CD4-positive, alpha-beta T cell treated with Interferon gamma for 1 hour (primary cell): ENCODE measurements at places on chromosomes 2 and 18.
A peak's percentile ranks its signal among the peaks of the same experiment; 100 is the strongest.

DNA sequence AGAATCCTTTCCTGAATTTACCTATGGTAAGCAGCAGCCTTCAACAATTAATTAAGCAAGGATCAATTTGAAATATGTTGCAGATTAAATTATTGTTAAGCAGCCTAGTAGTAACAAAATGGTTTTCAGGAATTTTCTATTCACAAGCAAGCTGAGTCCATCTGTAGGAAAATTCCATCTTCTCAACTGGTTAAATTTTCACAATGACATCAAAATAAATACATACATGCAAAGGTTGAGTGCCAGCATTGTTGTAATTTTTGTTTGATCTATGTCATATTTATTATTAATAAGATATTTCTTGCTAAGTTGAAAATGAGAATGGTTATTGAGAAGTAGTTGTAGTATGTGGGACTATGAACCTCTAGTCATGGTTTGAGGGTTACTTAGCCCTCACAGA, 15.3 kb upstream of the TFPI start:
- no peak for DNase-seq

DNA sequence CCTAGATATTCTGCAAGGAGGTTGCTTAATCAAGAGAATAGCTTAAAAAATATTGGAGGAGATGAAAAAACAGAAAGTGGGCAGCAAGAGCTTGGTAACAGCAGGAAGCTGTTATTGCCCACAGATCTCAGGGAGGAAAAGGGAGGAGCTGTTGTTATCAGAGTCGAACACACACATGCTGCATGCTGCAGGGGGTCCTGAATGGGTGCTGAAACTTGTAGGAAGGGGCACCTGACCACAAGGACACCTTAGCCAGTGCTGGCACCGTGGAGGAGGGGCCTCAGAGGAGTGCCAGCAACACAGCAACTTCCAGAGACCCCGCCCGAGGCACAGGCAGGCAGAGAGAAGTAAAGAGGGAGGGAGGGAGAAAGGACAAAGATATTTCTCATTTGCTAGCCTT, 332.9 kb downstream of the SOCS6 start:
- DNase-seq, result peak; percentile 11

GRCh38 chr2:105888625-105889024, 143.9 kb downstream of the NCK2 start:
- DNase-seq, result peak; percentile 34

DNA sequence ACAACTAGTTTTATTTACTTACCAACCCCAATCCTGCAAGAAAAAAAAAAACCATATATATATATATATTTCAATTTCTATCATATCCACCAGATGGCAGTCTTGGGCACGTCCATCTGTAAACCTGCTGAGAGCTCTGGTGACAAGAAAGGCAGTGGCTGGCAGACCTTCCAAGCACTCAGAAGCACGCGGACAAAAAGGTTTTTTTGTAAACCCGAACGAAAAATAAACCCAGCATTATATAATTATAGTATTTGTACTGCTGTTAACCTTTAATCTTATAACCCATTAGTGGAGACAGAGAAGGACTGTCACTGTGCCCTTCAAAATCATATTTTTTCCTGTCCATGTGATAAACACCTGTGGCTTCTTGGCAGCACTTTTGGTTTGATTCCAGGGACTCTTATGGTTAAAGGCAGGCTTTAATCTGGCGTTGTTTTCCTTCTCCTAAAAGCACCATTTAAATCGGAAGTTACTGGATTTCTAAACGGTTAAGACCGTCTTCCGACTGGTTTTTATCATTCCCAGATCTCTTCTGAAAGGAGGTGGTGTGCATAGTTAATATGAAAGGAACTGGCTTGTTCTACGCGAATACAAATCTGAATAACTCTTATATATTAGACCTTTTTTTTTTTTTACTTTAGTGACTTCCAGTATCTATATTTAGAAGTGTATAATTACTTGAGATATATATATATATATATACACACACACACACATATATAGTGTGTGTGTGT, 31.0 kb upstream of the SLC3A1 start:
- peak; percentile 36 for DNase-seq

GRCh38 chr2:170143045-170143717, 34.8 kb upstream of the MYO3B start:
- no peak for DNase-seq

DNA sequence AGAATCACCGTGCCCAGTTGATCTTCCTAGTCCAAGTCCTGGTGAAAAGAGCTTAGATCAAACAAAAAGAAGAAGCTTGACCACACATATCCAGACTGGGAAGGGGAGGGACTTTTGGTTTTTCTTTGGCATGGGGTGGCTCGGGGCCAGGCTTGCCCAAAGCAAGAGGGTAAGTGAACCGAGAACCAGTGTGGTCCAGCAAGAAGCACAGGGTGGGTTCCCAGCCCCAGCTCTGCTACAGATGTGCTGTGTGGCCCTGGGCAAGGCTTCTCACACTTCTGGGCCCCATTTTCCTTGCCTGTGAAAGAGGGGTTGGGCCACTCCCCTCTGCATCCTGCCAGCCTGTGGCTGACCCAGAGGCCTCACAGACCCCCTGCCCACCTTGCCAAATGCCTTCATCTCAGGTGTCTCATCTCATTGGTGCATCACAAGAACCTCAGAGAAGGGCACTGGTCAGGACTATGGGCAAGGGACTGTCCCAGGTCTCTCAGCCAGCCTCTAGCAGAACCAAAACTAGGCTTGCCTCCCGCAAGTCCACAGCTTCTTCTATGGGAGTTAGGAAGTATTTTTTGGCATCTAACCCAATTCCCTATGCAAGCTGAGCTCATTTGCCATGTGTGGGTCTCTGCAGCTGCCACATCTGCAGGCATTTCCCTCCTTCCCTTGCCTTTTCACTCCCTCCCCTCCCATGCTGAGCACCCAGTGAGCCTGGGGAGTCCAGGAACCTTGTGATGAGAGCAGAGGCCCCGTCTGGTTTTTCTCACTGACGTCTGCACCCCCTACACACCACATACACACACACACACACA, 6.9 kb downstream of the ATP6V1B1 start:
- DNase-seq, result no peak

DNA sequence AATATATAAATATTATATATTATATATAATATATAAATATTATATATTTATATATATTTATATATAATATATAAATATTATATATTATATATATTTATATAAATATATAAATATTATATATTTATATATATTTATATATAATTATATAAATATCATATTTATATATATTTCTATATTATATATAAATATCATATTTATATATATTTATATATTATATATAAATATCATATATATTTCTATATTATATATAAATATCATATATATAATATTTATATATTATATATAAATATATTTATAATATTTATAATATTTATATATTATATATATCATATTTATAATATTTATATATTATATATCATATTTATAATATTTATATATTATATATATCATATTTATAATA, 321.4 kb downstream of the CDH2 start:
- DNase-seq, result no peak

- DNase-seq, result no peak
Measured at GRCh38 chr2:164777847-164778461, 63.7 kb downstream of the COBLL1 start.

DNA sequence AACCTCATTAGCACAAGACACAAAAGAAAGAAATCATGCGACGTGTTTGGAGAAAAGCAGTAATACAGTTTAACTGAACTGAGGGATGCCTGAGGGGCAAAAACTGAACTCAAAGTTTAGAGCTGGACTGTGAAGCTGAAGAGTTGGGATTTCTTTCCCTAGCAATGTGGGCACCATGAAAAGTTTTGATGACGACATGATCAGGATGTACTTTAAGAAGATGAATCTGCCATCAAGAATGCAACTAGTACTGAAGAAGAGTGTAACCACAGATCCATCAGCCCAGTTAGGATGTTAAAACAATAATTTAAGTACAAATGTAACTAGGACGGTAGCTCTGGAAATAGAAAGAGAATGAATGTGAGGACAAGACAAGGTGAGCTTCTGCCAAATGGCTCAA, 196.2 kb downstream of the VWC2L start:
- no peak for DNase-seq

DNA sequence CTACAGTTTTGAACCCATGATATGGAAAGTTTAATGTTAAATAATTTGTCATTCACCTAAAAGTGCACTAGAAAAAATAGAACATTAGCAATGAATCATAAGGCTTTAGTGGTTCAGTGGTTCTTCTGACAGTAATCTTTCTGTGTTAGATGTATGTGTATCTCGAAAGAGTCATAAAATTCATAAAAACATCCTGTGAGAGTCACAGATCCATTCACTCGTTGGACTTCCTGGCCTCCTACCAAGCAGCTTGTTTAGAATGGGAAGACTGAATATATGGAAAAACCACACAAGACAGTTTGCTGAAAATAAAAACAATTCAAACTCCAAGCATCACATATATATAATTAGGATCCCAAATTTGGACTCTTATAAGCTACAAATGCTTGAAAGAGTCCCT, 34.8 kb downstream of the ADNP2 start:
- DNase-seq, result no peak

DNA sequence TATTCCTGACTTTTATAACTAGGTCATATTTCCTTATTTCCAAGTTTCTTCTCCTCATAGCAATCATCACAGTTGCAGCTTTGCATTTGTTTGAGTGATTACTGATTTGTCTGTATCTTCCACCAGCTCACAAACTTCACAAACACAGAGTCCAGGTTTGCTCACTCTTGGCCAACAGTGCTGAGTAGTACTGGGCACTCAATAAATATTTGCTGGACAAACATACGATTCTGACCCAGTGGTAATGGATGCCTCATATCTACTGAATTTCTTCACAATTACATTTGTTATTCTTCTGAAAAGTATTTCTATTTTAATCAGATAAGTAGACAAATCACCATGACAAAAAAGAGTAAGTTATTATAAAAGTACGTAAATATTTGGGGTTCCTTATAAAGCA, 516.3 kb downstream of the TDRD15 start:
- DNase-seq, result no peak

GRCh38 chr2:219656526-219656925, 29.1 kb downstream of the SLC4A3 start:
- DNase-seq, result no peak

DNA sequence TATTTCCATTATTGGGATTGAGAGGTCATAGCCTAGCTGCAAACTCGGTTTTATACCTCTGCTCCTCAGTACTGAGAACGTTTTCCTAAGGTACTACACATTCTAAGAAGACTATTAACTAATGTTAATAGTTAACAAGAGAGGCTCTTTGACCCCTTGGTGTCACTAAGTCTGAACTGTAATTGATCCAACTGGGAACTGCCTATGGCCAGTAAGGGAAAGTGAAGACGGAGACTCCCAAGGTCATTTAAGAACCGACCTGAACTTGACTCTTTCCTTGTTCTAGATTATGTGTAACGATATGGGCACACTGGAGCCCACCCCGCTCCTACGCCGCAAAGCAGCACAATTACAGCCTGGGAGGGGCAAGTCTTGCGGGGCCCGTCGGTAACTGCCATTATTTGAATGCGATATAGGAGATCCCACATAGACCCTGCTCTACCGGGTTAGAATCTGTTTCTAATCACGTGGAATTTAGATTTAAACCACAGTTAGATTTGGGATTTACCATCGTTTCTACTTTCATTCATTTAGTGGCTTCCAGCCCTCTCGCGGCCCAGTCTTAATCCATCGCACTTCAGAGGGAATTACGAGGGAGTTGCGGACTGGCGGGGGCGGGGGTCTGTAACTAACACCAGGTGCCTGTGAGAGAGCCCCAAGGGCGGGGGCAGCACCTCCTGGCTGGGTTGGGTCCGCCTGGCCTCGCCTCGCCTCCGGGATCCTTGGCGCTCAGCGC, 84.1 kb upstream of the EPB41L3 start:
- DNase-seq, result no peak

DNA sequence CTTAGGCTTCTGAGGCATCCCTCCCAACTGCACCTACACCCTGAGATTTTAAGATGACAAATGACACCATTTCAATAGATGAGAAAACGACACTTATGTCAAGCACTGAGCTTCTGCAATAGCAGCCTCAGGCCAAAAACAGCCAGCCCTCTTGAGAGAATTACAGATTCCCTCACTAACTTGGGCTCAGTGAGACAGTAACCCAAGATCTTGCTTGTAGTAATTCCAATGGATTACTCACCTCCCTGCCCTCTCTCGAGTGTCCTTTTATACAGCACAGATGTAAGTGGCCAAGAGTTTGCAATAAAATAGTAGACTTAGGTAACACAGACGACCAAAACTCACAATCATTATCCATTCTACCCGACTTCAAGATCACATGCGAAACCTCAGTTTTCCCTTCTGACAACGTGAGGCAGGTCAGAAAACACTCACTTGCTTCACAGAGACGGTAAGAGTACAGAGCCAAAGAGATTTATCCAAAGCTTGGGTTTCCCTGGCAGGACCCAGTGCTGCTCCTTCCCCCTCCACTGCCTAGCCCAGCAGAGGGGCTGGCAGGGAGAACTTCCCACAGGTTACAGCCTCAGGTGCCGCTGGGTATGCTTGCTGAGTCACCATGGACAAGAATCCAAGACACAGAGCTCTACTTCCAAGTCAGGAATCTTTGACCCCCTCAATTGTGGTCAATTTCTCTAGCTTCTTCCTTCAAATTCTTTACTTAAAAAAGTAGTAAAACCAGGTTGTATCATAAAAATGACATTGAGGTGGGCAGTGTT, 181.4 kb downstream of the MYO5B start:
- no peak for DNase-seq

- no peak for DNase-seq
Measured at GRCh38 chr2:37156071-37156856, 516 bp downstream of the EIF2AK2 start.

DNA sequence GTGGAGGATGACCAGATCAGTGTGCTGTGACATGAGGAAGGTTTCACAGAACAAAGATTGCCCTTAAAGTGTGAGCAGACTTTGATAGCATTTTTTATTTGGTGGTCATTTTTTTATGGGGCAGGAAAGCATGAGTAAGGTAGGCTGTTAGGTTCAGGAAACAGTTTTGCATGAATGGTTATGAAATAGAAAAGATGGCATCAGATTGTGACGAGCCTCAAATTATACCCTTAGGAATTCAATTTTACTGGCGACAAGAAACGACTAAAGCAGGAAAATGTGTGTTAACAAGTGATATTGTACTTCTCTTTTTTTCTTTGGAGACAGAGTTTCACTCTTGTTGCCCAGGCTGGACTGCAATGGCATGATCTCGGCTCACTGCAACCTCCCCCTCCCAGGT, 44.7 kb downstream of the PIK3C3 start:
- no peak for DNase-seq

- no peak for DNase-seq
Measured at GRCh38 chr2:52536929-52537460, 1230.6 kb upstream of the CHAC2 start.

- DNase-seq, result peak; percentile 9
Measured at GRCh38 chr2:190781604-190782198, 98.9 kb upstream of the GLS start.

DNA sequence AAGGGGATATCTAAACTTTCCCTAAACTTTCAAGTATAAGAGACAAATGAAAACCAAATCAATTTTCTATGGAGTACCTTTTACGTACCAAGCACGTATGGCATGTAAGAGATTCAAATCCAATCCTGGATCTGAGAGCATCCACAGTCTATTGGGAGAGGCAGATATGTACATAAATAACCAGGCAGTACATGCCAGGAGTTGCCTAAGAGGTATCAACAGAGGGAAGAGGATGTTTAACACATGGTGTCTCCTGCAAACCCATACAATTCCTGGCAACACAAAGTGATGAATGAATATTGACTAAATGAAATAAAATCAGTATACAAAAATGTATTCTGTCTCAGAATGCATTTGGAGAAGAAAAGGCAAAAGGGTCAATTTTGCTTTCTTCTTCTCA, 116.6 kb downstream of the PIGN start:
- no peak for DNase-seq
